ENCODE measurements at places on chromosomes 7 and 10. TPM values are rescaled to one million over a fixed set of nuclear protein-coding genes. Genes with fewer than 3 reads are reported as not detected.

The ZNF33B gene
- total RNA-seq = 8.5 TPM

The CFAP46 gene
- total RNA-seq = not detected

The UCN3 gene
- total RNA-seq = not detected

The SDHAF3 gene
- 11.8 TPM for total RNA-seq

The EVX1 gene
- 0.13 TPM for total RNA-seq

The RBM28 gene
- total RNA-seq = 60.4 TPM
